Activated CD4-positive, alpha-beta T cell treated with anti-CD3 and anti-CD28 coated beads, Interleukin-2, amount 10 ng/mL, durations not matched to agents 24 days and 14 days (primary cell): ENCODE measurements at places on chromosomes 11 and 22. TPM values are rescaled to one million over a fixed set of nuclear protein-coding genes. Genes with fewer than 3 reads are reported as not detected.

GLB1L2 gene
- total RNA-seq = 10.2 and 11.2 TPM in 2 replicates

KDM4D gene
- total RNA-seq = 1.2 TPM in 2 replicates

KCNK4 gene
- 0.23 and 0.24 TPM in 2 replicates for total RNA-seq

SHISAL1 gene
- not detected in 2 replicates for total RNA-seq

HBG1 gene
- total RNA-seq = not detected in 2 replicates

SYCE3 gene
- total RNA-seq = 0.69 TPM in 1 of 2 replicates, not detected in the other

INSC gene
- total RNA-seq = 0.09 TPM in 1 of 2 replicates, not detected in the other

LMNTD2 gene
- 0.47 and 1.1 TPM in 2 replicates for total RNA-seq

OR8G5 gene
- total RNA-seq = not detected in 2 replicates

KCNK7 gene
- 0.69 and 1.3 TPM in 2 replicates for total RNA-seq

DNA sequence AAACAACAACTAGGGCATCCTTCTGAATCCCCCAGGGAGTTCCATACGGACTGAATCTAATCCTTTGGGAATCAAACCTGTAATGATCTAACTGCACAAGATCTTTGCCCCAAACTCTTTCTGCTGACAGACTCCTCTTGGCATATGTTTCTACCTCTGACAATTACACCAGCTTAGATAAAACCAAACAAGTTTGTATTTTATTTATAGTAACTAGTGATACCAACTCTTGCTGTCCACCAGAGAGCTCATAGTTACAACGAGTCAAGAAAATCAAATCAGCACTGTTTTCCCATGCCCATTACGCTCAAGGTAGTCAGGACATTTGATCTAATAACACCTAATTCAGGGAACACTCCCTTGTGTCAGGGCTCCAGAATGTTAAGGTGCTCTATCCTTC lies 972.0 kb downstream of the NTM start:
- no peaks in the 10 kb centered on the region for H3K36me3 ChIP-seq
- H3K4me3 ChIP-seq = no peak overlapping the region
- no peak for DNase-seq
- H3K4me1 ChIP-seq = no peaks in the 10 kb centered on the region
- H3K27me3 ChIP-seq = no peaks in the 10 kb centered on the region
- H3K27ac ChIP-seq = no peak overlapping the region

DNA sequence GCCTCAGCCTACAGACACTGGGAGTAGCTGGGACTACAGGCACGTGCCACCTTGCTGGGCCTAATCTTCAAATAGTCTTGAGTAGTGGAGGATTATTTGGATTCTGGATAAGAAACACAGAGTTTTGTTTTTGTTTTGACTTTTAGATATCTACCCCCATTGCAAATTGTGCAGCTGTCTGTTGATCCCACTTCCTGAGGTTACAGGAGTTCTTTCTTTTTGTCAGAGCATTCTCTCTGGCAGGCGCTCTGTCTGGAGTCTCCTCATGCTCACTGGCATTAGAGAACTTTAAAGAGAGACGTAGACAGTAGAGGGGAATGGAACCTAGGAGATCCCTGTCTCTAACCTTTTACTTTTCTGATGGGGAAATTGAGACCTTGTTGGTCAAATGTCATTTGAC lies 7.8 kb upstream of the ADAMTS8 start:
- DNase-seq = no peak
- H3K4me1 ChIP-seq = peaks cover 20% of the 10 kb centered on the region
- no peak overlapping the region for H3K4me3 ChIP-seq

DNA sequence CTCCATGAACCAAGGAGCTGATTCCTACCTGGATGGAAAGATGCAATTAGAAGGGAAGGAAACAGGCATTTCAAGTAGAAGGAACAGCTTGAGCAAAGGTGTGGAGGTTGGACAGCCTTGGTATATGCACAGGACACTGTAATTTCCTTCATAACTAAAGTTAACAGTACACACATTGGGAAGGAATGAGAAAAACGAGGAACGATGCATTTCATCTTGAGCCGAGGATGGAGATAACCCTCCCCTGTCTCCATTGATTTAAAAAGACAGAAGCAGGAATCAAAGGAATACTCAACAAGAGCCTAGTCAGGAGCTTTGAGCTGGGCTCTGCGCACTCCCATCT lies 2.3 kb upstream of the PRG2 start:
- no peaks in the 10 kb centered on the region for H3K36me3 ChIP-seq
- H3K4me1 ChIP-seq = no peaks in the 10 kb centered on the region
- no peak overlapping the region for H3K27ac ChIP-seq
- DNase-seq = no peak
- H3K27me3 ChIP-seq = no peaks in the 10 kb centered on the region

- H3K4me1 ChIP-seq = peaks cover 39% of the 10 kb centered on the region
- no peak for DNase-seq
- no peak overlapping the region for H3K27ac ChIP-seq
- H3K27me3 ChIP-seq = no peaks in the 10 kb centered on the region
Observed at GRCh38 chr11:123517559-123518364, 87.7 kb downstream of the GRAMD1B start.

DNA sequence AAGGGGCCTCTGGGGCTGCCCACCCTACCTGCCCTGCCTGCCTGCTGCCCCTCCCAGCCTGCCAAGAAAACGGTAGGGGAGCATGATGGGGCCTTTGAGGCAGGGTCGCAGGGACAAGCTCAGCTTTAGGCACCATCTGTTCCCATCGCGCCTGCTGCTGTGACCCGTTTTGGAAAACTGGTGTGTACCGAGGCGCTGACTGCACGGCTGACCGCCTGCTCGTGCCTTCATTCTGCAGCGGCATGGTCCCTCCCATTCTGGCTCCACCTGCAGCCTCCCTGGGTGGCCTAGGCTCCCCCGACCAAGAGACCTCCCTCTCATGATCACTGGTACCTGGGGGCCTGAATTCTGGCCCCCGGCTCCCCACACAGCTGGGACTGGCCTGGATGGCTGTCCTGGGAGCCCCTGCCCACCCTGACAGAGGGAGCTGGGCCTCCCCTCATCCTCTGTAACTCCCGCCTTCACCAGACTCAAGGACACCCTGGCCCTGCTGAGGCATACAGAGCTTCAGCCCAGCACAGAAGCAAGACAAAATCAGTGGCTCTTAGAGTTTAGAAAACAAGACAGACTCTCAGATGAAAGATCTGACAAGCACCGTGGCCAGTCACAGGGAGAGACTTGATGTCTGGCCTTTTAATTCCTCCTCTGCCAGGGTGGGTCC lies 6.5 kb upstream of the MYRF start:
- no peak overlapping the region for H3K27ac ChIP-seq
- no peaks in the 10 kb centered on the region for H3K4me1 ChIP-seq
- peaks cover 6% of the 10 kb centered on the region for H3K27me3 ChIP-seq
- H3K36me3 ChIP-seq = no peaks in the 10 kb centered on the region
- no peak for DNase-seq
- H3K4me3 ChIP-seq = no peak overlapping the region

DNA sequence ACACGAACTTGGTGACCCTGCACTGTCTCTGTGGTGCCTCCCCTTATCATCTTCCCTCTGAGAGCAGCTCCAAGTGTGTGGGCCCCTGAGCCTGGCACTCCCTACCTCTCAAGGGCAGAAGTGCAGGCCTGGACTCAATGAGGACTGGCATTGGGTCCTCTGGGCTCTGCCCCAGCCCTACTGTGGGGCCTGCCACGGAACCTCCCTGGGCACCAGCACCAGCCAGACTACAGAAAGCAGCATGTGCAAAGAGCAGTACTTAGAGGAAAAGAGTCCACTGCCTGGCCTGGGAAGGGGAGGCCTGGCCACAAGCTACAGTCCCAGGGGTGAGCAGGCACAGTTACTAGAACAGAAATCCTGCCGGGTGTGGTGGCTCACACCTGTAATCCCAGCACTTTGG lies 222.5 kb downstream of the DSCAML1 start:
- no peaks in the 10 kb centered on the region for H3K4me1 ChIP-seq
- DNase-seq = no peak
- no peaks in the 10 kb centered on the region for H3K36me3 ChIP-seq
- H3K4me3 ChIP-seq = no peak overlapping the region
- H3K27me3 ChIP-seq = peaks cover 3% of the 10 kb centered on the region
- H3K27ac ChIP-seq = no peak overlapping the region

DNA sequence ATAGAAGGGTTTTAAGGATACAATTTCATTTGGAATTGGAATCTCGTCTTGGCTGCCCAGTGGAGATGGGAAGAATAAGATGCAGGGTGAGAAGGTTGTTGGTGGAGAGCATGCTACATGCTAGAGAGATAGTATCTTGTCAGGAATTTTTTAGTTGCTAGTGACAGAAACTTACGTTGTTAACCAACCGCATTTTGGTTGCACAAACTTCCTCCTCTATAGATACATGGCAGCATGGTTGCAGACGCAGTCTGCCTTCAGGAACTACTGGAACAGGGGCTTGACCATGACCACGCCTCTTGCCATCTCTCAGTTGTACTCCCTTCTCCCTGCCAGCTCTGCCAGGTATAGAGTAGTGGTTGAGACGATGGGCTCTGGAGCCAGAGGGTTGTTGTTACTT lies 13.5 kb upstream of the CCDC90B start:
- DNase-seq = no peak
- no peak overlapping the region for H3K4me3 ChIP-seq
- peaks cover 15% of the 10 kb centered on the region for H3K27me3 ChIP-seq
- no peak overlapping the region for H3K27ac ChIP-seq

DNA sequence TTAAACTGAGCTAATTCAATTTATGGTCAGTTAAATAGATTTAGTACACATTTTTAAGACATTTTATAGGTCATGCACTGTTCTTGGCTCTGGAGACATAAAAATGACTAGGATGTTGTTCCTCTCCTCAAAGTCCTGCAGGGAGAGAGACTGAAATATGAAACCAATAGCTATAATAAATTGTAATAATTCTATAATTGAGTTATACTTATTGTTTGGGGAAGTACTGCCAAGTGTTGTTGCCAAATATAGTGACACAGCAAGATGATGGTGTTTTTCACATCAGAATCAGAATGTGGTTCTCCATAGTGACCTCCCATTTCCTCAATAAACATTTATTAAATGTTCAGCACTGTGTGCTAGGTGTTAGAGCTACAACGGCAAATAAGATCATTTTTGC lies 470.6 kb downstream of the NTM start:
- no peak overlapping the region for H3K27ac ChIP-seq
- no peaks in the 10 kb centered on the region for H3K36me3 ChIP-seq
- DNase-seq = no peak
- no peaks in the 10 kb centered on the region for H3K4me1 ChIP-seq
- no peaks in the 10 kb centered on the region for H3K27me3 ChIP-seq
- no peak overlapping the region for H3K4me3 ChIP-seq

DNA sequence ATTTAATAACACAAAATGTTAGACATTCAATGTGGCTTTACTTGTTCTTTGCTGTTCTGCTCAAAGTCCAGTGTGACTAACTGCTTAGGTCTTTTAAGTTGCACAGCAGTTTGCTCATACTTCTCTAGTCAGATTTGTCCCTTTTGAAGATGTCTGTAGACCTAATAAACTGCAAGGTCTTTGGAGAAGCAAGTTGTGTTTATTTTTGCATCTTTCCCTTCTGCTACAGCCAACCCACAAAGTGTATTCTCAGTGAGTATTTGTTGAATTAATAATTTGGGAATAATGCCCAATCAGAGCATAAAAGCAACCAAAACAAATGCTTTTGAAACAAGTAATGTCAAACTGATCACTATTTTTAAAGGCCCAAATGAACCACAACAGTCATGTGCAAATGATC lies 312.5 kb downstream of the CADM1 start:
- H3K36me3 ChIP-seq = no peaks in the 10 kb centered on the region
- H3K27ac ChIP-seq = no peak overlapping the region
- H3K4me3 ChIP-seq = no peak overlapping the region
- peaks cover 4% of the 10 kb centered on the region for H3K4me1 ChIP-seq
- no peak for DNase-seq

GRCh38 chr11:98289617-98290263 lies 731.0 kb upstream of the CNTN5 start:
- no peaks in the 10 kb centered on the region for H3K4me1 ChIP-seq
- DNase-seq = no peak
- H3K4me3 ChIP-seq = no peak overlapping the region
- no peaks in the 10 kb centered on the region for H3K36me3 ChIP-seq
- no peak overlapping the region for H3K27ac ChIP-seq
- no peaks in the 10 kb centered on the region for H3K27me3 ChIP-seq

GRCh38 chr11:47992959-47993820 lies 12.8 kb downstream of the PTPRJ start:
- peaks cover 42% of the 10 kb centered on the region for H3K36me3 ChIP-seq
- H3K4me3 ChIP-seq = no peak overlapping the region
- H3K27me3 ChIP-seq = no peaks in the 10 kb centered on the region
- H3K4me1 ChIP-seq = peaks cover 57% of the 10 kb centered on the region
- no peak overlapping the region for H3K27ac ChIP-seq
- DNase-seq = no peak

DNA sequence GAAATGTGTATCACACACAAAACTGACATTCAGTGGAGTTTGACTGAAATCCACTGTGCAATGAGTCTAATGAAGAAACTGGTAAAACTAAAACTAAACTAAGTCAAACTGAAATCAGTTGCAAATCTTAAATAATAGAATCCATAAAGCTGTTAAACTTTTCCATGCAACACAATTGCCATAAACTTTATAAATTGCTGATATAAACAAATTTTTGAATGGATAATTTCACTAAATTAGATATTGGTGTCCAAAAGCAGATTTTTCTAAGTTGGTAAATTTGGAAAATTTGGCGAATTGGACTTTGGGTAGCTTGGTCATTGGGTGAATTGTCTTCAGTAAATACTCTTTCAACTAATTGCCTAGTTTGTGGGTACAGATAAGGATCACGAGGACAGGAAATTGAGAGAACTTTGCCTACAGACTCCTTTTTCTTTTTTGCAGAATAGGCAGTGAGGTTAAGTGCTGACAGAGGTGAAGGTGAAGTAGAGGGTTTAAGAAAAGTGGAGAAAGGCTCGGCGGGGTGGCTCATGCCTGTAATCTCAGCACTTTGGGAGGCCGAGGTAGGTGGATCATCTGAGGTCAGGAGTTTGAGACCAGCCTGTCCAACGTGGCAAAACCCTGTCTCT lies 12.8 kb downstream of the MRPL17 start:
- peaks cover 6% of the 10 kb centered on the region for H3K36me3 ChIP-seq
- peaks cover 64% of the 10 kb centered on the region for H3K4me1 ChIP-seq
- no peaks in the 10 kb centered on the region for H3K27me3 ChIP-seq
- peak overlapping the region; percentile 70 for H3K27ac ChIP-seq
- DNase-seq = peak; percentile 66

- H3K36me3 ChIP-seq = no peaks in the 10 kb centered on the region
- H3K27me3 ChIP-seq = no peaks in the 10 kb centered on the region
- H3K4me1 ChIP-seq = peaks cover 4% of the 10 kb centered on the region
Observed at GRCh38 chr11:74380746-74381439, 17.3 kb downstream of the PGM2L1 start.

DNA sequence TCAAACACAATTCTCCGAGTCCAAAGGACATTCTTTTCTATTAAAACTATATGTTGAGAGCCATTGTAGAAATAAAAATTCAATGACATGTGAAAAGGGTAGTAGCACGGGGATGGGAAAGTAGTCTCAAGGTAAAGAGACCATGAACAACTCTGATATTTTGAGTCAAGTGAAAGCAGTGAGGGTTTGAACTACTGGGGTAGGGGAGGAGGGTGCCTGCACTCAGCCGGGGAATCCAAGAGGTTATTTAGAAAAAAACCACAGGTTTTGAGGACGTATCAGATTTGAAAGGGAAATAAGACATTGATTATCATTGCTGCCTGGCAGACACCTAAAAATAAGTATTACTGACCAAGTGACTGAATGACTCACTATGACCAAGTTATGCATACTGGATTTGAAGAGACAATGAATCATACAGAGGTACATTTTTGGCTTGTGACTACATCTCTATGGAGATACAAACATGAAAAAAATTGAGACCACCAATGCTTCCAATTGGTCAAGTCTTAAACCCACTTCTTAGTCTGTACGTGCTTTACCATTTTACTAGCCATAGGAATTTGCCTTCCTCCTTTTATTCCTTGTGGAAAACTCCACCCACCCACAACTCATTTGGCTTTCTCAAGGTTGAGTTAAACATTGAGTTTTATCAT lies 2.2 kb upstream of the OR52H1 start:
- DNase-seq = no peak
- no peak overlapping the region for H3K4me3 ChIP-seq
- H3K4me1 ChIP-seq = no peaks in the 10 kb centered on the region
- H3K27ac ChIP-seq = no peak overlapping the region
